ENCODE measurements at places on chromosomes 16 and 17. TPM values are rescaled to one million over a fixed set of nuclear protein-coding genes. Genes with fewer than 3 reads are reported as not detected.

GRCh38 chr17:45335721-45336120, 18.9 kb upstream of the MAP3K14 start:
- H3K27ac ChIP-seq, result no peak overlapping the region
- H3K4me1 ChIP-seq, result peaks cover 19% of the 10 kb centered on the region
- no peaks in the 10 kb centered on the region for H3K36me3 ChIP-seq
- no peak for DNase-seq
- no peak overlapping the region for H3K4me3 ChIP-seq

DNA sequence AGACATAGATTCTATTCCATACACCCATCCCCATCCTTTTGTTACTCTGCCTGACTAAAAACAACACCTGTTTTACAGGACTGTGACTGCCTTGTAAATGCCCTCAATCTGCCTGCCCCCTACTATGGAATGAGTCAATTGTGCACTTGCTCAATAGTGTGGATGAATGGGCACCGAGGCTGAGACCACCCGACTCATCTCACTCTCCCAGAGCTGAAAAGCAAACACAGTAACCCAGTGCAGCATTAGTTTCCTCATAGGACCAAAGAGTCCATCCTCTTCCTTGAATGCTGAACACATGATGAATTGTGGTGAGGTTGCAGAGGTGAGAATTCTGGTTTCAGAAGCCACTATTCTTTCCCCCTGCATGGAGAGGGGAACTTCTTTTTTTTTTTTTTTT, 233.7 kb downstream of the ZFHX3 start:
- H3K36me3 ChIP-seq, result no peaks in the 10 kb centered on the region
- no peak overlapping the region for H3K4me3 ChIP-seq
- no peaks in the 10 kb centered on the region for H3K4me1 ChIP-seq
- peaks cover 6% of the 10 kb centered on the region for H3K27me3 ChIP-seq

- no peak for DNase-seq
- H3K4me1 ChIP-seq, result no peaks in the 10 kb centered on the region
- peaks cover 8% of the 10 kb centered on the region for H3K27me3 ChIP-seq
- H3K27ac ChIP-seq, result no peak overlapping the region
- H3K4me3 ChIP-seq, result no peak overlapping the region
These were observed 15.1 kb upstream of the PLEKHG4 start for GRCh38 chr16:67264277-67264676.

CNTNAP1 gene
- total RNA-seq, result 2.7 TPM

DNA sequence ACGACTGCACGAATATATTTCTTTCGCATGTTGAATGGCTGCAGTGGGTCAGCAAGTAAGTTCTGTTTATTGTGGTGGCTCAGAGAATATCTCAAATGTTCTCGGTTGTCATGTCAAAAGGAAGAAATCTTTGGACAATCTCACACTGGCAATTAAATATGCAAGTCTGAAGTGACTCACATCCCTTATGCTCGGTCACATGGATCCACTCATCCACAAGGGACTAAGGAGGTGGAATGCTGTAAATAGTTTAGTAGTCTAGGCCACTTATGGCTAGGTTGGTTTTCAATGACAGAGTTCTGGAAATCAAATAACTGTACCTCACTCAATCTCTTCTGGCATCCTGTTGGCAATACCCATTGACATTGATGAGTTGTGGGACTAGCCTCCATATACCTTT, 33.0 kb upstream of the PMP22 start:
- peaks cover 8% of the 10 kb centered on the region for H3K27me3 ChIP-seq
- no peak for DNase-seq
- H3K36me3 ChIP-seq, result no peaks in the 10 kb centered on the region
- H3K4me1 ChIP-seq, result no peaks in the 10 kb centered on the region

GRCh38 chr17:53313746-53314145, 509.0 kb upstream of the KIF2B start:
- no peak for DNase-seq
- no peaks in the 10 kb centered on the region for H3K36me3 ChIP-seq

GRCh38 chr17:78839762-78840529, 668 bp downstream of the USP36 start:
- H3K4me3 ChIP-seq, result peak overlapping the region; percentile 92
- H3K36me3 ChIP-seq, result peaks cover 12% of the 10 kb centered on the region
- H3K27ac ChIP-seq, result peak overlapping the region; percentile 97
- peak; percentile 61 for DNase-seq
- peaks cover 59% of the 10 kb centered on the region for H3K4me1 ChIP-seq

- H3K27ac ChIP-seq, result peak overlapping the region; percentile 44
- DNase-seq, result peak; percentile 43
- peaks cover 26% of the 10 kb centered on the region for H3K27me3 ChIP-seq
- no peaks in the 10 kb centered on the region for H3K36me3 ChIP-seq
These were observed 166.8 kb downstream of the MAP2K6 start for GRCh38 chr17:69581061-69581961.

DNA sequence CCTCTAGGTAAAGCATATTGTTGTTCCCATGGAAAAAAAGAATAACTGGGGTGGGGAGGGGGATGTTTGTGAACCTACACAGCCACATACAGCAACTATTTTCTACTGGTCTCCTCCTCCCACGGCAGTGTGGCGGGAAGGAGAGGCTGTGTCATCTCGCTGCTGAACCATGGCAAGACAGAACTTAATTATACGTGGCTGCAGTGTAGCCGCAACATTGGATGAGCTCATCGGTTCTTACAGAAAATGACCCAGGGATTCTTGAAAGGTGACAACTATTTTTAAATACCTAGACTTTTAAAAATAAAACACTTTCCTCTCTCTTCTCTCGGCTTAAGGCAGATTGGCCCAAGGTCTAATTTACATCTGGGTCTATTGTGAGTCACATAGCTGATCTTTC, 19.8 kb upstream of the TEKT3 start:
- H3K27me3 ChIP-seq, result no peaks in the 10 kb centered on the region
- H3K27ac ChIP-seq, result no peak overlapping the region
- H3K4me3 ChIP-seq, result no peak overlapping the region
- H3K36me3 ChIP-seq, result no peaks in the 10 kb centered on the region
- H3K4me1 ChIP-seq, result no peaks in the 10 kb centered on the region

ANKS4B gene
- total RNA-seq, result not detected

Data from naive thymus-derived CD8-positive, alpha-beta T cell (primary cell).